Fibroblast of upper back skin (primary cell): ENCODE measurements at places on chromosomes 12 and 14.
A peak's percentile ranks its signal among the peaks of the same experiment; 100 is the strongest.

GRCh38 chr12:118982984-118983761 is 1.8 kb downstream of the SRRM4 start:
- no peak for DNase-seq

GRCh38 chr14:69238883-69239282 is 21.1 kb upstream of the GALNT16 start:
- DNase-seq = no peak

DNA sequence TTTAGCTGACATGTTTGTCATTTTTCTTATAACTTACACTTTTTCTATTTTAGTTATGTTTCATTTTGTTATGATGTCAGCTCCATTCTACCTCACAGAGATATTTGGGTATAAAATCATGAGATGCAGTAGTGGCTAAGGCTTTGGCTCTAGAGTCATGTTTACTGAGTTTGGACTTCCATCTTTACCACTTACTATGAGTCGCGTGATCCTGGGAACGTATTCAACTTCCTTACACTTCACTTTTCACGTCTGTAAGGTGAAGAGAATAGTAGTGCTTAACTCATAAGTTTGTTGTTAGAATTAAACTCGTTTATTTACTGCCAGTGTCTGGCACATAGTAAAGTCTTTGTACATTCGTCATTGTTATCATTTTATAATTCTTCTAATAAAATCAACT is 126.3 kb downstream of the ERC1 start:
- DNase-seq = peak; percentile 21

DNA sequence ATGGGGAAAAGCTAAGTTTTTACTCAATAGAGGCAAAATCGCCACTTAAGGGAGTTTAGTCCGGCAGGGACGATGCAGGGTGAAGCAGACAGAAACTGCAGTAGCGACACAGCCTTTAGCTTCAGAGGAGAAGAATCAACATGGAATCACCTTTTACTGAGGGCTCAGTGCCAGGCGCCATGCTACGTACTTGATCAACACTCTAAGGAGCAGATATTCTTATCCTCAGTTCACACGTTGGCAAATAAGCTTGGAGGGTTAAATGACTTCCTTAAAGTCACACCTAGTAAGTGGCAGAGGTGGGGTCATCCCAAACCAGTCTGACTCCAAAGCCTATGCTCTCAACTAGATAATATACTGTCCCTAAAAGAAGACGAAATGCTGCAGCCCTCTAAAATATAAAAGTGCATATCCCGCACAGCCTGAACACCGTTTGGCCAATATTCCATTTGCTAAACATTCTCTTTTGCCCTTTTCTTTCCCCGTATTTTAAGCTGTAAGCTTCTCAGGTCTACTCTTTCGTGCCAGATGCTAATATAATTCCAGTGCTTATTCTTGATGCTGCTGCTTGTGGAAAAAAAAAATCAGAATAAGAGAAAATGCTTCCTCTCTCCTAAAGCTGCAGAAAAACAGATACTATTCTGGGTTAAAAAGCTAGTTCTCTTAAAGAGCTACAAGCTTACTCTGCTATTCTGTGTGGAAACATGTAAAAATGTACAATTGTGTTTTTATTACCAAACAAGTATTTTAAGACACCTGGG is 10.9 kb downstream of the CCDC92 start:
- no peak for DNase-seq

GRCh38 chr12:65335981-65336380 is 57.5 kb downstream of the MSRB3 start:
- DNase-seq = peak; percentile 18

DNA sequence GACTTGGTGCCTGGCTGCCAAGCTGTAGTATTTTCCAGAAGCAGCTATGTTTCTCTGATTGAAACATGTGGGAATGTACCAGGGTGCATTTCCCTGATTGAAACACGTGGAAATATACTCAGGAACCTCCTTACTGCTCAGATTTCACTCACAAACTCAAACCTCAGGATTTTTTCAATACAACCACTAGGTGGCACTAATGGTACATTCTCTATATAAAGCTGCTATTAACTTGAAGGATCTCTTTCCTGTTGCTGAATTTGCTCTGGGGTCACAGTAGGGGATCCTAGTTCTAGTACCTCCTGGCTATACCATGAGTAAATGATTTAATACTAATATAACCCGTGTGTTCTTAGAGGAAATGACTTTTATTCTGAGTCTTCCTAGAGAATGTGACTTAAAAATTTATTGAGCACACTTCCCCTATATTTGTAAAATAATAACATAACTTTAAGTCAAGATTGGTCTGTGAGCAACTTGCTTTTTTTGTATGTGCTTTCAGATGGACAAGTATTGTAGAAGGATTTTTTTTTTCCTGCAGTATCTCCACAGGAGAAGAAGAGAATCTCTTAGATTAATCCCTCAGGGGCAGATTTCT is 173.8 kb upstream of the MIS18BP1 start:
- peak; percentile 33 for DNase-seq

- DNase-seq = no peak
Observed at GRCh38 chr14:63713058-63713457, 14.8 kb downstream of the SGPP1 start.

GRCh38 chr14:58628406-58628805 is 9.4 kb upstream of the DACT1 start:
- DNase-seq = no peak

- no peak for DNase-seq
Observed at GRCh38 chr14:89088530-89088929, 264.1 kb downstream of the TTC8 start.

GRCh38 chr14:70744641-70745040 is 64.7 kb downstream of the MAP3K9 start:
- DNase-seq = no peak

DNA sequence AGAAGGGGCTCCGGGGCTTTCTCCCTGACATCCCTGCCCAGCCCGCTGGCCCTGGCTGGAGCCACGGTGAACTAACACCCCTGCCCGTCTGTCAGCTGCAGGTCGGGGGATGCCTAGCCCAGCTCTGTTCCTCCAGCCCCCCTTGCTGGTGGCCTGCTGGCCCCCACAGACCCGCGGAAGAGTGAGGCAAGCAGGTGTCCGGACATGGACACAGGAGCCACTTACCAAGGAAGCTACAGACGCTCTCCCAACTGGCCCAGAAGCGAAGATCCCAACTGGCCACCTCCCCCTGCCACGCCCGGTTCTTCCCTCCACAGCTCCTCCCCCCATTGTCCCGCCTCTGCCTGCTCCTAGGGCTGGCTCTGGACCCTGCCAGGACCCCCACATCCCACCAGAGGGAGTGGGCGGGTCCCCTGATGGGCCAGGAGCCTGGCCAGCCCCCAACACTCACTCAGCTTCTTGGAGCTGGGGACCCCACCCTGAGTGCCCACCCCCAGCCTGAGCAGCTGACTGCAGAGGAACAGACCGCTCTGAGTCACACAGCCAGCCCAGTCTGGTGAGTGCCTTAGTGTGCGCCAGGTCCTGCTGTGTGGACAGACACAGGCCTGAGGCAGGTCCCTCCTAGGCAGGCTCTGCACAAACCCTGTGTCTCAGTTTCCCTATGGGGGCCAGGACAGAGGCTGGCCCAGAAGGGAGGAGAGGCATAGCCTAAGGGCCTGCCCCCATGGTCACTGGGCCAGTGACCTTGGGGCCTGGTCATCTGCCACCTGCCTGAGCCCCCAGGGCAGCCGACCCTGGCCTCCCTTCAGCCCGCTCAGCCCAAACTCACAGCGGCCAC is 7.7 kb downstream of the AHNAK2 start:
- DNase-seq = peak; percentile 89

DNA sequence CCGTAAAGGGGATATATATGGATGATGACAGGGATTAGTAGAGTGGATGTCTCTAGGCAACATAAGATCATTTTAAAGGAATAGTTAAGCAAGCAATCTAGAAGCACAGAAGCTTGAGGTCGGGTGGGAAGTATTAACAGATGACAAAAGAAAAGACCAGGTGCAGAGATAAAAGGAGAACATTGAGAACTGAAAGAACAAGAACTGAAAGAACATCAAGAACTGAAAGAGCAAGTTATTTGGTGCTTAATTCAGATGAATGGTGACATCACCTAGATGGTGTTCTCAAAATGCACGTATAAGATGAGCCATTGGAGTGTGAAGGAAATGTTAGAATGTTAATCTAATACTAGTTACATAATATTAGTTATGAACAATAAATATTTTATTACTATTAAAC is 224.0 kb upstream of the PDE3A start:
- DNase-seq = no peak

- DNase-seq = no peak
Observed at GRCh38 chr12:47717046-47717442, 8.2 kb downstream of the ENDOU start.

GRCh38 chr12:82357340-82357739 is 847 bp downstream of the CCDC59 start:
- no peak for DNase-seq
